Suprapubic skin (tissue), 4 donors: ENCODE measurements at places on chromosomes 6 and 20.

DNA sequence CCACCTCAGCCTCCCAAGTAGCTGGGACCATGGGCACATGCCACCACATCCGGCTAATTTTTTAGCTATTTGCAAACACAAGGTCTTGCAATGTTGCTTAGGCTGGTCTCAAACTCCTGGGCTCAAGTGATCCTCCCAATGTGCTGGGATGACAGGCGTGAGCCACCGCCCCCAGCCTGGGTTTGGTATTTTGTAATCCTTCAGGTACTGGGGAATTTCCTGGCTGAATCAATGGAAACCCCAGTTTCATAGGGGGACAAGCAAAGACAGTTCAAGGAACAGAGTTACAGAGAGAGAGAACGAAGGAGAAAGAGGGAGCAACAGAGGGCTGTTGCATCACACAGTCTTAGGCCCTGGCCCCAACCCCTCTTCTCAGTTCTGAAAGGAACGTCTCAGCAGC, 35.7 kb downstream of the RAB44 start:
- no peak overlapping the region for H3K27ac ChIP-seq
- H3K4me1 ChIP-seq = peaks cover 27% of the 10 kb centered on the region
- no peaks in the 10 kb centered on the region for H3K27me3 ChIP-seq
- no peaks in the 10 kb centered on the region for H3K36me3 ChIP-seq
- H3K4me3 ChIP-seq = no peak overlapping the region
- DNase-seq = no peak

DNA sequence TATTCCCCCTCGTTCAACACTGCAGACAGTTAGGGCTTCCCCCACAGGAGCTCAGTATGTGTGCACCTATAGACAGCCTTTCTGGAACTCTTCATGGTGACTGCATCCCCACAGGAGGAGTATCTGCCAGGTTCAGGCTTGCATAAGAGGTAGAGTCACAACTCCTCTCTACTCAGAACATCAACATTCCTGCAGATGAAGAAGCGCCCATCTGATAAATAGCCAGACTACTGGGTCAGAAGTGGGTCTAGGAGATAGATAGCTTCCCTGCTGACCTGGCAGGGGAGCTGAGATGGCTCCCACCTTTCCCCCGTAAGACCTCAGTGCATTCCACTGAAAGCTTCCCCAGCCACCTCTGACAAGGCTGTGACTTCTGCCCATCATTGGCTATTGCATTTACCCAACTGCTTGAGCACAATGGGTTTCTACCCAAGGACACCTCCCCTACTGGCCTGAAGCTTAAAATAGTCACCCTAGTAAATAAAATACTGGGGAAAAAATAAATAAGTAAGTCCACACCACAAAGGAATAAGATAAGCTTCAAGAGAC, 125.1 kb downstream of the CDK19 start:
- DNase-seq = no peak
- no peak overlapping the region for H3K4me3 ChIP-seq
- no peaks in the 10 kb centered on the region for H3K36me3 ChIP-seq
- peaks cover 22% of the 10 kb centered on the region for H3K4me1 ChIP-seq
- H3K27me3 ChIP-seq = no peaks in the 10 kb centered on the region

GRCh38 chr20:11231742-11232648, 558.2 kb upstream of the JAG1 start:
- peaks cover 14% of the 10 kb centered on the region for H3K4me1 ChIP-seq
- H3K36me3 ChIP-seq = no peaks in the 10 kb centered on the region
- H3K27ac ChIP-seq = no peak overlapping the region
- H3K27me3 ChIP-seq = no peaks in the 10 kb centered on the region

DNA sequence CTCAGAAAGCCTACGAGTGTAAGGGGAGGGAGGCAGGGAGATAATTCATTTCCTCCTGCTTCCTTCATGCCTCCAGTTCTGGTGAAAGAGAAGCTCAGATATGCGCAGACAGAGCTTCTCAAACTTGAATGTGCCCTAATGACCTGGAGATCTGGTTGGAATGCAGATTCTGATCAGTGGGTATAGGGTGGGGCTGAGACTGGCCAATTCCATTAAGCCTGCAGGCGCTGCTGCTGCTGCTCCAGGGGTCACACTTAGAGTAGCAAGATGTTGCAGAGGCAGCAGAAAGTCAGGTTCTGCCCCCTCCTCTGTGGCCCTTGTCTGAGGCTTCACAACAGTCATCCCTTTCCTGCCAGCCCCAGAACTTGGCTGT, 161.0 kb downstream of the DHX35 start:
- no peaks in the 10 kb centered on the region for H3K4me1 ChIP-seq
- H3K36me3 ChIP-seq = no peaks in the 10 kb centered on the region
- H3K4me3 ChIP-seq = no peak overlapping the region
- no peak overlapping the region for H3K27ac ChIP-seq

DNA sequence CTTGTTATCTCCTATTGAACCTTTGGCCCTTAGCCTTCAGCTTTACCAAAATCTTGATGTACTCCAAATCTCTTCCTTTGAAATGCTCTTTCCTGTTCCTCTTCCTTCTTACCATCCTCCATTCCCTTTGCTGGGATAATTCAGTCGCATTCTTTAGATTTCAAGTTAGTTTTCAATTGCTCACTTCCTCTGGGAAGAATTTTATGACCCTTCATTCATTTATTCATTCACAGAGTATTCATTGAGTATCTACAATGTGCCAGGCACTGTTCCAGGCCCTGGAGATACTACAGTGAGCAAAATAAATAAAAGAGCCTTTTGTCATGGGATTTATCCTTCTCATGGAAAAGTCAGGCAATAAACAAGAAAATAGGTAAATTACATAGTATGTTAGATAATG, 548.2 kb upstream of the FLRT3 start:
- no peak overlapping the region for H3K27ac ChIP-seq
- DNase-seq = no peak
- no peaks in the 10 kb centered on the region for H3K27me3 ChIP-seq
- peaks cover 3% of the 10 kb centered on the region for H3K4me1 ChIP-seq
- H3K36me3 ChIP-seq = no peaks in the 10 kb centered on the region

GRCh38 chr6:111967131-111967530, 86.8 kb upstream of the CCN6 start:
- no peaks in the 10 kb centered on the region for H3K36me3 ChIP-seq
- H3K4me1 ChIP-seq = peaks cover under 1% of the 10 kb centered on the region

GRCh38 chr20:47749339-47749738, 35.9 kb downstream of the SULF2 start:
- H3K27me3 ChIP-seq = no peaks in the 10 kb centered on the region
- H3K4me3 ChIP-seq = no peak overlapping the region
- H3K36me3 ChIP-seq = peaks cover 4% of the 10 kb centered on the region
- H3K4me1 ChIP-seq = peaks cover 16% of the 10 kb centered on the region
- no peak overlapping the region for H3K27ac ChIP-seq
- no peak for DNase-seq

DNA sequence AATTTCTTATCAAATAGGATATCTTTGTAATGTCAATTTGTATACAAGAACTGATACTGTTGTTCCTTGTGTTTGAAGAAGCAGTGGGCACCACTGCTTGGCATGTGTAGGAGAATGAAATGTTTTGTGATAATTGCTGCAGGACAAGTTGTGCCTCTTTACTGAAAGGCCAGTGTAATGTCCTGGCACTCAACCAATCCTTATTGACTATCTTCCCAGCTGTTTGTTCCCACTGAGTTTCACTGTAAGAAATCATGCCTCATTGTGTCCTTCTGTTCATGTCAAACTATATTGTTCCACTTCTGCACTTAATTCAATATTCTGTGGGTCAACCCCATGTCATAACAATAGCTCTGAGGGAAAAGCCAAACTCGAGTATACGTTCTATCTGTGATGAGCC, 136.1 kb upstream of the FAM83B start:
- H3K27ac ChIP-seq = no peak overlapping the region
- DNase-seq = no peak
- H3K27me3 ChIP-seq = no peaks in the 10 kb centered on the region
- H3K4me1 ChIP-seq = peaks cover 4% of the 10 kb centered on the region
